ENCODE measurements at places on chromosomes 5 and 9. TPM values are rescaled to one million over a fixed set of nuclear protein-coding genes. Genes with fewer than 3 reads are reported as not detected.

The PRRC2B gene
- 92.8 TPM for total RNA-seq

- DNase-seq, result no peak
These were observed 496 bp downstream of the MAPK9 start for GRCh38 chr5:180291234-180291940.

- no peak for DNase-seq
These were observed 34.1 kb upstream of the NANS start for GRCh38 chr9:98022447-98022846.

DNA sequence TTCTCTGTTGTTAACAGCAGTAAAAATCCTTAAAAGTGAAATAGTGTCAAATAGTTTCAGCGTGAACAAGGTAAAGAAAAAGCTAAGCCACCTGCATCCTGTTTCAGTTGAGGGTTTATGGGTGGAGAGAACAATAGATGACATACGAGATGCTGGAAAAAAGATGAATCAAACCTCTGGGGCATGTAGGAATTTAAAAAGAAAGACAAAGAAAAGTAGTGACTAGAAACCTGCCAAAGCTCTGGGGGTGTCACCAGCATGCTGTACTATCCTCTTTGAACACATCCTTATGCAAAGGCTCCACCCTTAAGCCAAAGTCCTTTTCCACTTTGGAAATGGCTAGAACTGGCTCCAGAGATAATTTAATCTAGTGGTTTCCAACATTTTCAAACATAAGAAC, 22.2 kb downstream of the SCAI start:
- no peak for DNase-seq

DNA sequence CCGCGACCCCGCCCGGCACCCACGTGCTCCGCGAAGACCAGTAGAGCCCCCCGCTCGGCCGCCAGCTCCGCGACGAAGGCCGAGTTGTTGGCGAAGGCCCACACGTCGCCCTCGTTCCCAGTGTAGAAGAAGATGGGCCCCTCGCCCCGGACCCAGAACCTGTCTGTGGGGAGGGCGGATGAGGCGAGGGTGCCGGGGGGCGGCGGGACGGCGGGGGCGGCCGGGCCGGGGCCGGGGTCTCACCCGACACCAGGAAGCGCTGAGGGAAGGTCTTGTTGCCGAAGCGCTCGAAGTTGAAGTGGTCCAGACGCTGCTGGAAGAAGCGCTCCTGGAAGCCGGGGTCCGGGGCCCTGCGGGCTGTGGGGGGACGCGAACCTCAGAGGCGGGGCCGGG, 317 bp downstream of the DPP7 start:
- DNase-seq, result no peak

DNA sequence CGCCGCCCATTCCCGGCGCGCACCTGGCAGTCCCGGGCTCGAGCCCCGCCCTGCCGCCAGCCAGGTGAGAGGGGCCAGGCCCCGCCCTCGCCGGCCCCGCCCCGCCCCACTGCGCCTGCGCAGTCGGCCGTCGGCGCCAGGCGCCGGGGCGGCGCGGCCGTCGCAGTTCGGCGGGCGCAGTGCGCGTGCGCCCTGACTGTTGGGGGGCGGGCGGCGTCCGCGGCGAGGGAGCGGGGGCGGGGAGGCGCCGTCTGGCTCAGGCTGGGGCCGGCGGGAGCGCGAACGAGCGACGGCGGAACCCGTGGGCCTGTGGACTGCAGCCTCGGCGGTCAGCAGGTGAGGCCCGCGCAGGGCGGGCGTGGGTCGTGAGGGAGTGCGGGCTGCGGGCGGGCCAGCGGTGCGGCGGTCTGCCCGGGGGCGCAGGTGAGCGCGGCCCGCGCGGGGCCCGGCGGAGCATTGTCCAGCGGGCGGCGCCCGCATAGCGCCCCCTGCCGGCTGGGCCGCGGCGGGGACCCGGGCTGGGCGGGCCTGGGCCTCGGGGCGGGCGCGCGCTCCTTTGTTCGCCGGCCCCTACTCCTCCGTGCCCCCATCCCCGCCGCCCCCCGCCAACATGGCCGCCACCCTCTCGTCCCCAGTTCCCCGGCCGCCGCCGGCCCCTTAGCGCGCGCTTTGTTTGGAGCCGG, at the start of gene SPIN1:
SPIN1 (plus strand) TSS at position 242 of the 683 bp plus-strand sequence. CDS start 38,096 bp downstream, outside the sequence.
- DNase-seq, result peak; percentile 71
